ENCODE measurements at places on chromosomes 16 and 17.
A peak's percentile ranks its signal among the peaks of the same experiment; 100 is the strongest.

GRCh38 chr17:12521416-12521815 is 144.3 kb upstream of the MYOCD start:
- DNase-seq = no peak

DNA sequence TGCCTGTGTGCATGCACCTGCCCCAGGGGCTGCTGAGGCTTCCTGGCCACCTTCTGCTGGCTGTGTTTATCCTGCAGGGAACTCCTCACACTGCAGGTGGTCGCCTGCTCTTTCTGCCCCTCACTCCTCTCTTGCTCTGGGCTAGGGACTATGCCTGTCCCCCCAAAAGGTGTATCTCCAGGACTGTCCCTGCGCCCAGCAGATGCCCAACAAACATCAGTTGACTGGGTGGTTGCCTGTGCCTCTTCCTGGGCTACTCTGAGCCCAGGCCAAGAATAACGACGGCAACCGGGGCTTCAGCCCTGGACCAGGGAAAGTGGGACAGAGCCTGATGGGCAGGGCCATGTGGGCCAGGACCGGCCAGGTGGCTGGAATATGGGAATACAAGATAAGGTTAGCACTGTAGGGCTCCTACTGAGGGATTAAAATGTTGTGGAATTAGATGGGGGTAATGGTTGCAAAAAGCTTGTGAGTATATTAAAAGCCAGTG is 55.4 kb downstream of the VAC14 start:
- DNase-seq = no peak

DNA sequence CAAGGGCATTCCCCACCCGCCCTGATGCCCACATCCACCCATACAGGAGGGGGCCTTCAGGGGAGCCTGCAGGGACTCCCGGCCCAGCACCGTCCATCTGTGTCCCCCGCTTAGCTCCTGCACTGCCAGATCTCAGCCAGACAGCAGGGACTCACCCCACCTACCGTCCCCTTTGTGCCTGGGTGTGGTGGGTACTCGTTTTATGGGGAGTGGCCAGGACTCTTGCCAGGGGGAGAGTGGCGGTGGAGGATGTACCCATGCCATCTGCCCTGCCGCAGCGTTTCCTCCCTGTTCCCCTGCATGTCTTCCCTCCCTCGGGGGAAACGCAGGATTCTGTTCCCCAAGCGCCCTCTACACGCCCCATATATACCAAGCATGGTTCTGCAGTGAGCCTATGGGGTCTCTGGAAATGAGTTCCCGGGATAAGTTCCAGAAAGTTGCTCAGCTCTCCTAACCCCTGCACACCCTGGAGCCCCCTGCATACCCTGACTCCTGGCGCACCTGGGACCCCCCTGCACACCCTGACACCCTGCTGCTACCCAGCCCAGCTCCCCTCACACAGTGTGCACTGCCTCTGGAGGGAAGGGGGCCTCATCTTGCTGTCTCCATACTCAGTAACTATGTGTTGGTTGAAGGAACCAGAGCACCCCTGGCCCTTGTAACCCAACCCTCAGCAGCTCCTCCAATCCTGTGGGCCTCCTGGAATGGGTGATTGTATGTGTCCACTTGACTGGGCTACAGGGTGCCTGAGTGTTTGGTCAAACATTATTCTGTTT is 4.2 kb upstream of the MAFG start:
- DNase-seq = no peak

GRCh38 chr16:88830258-88830657 is 18.5 kb upstream of the APRT start:
- DNase-seq = no peak

- DNase-seq = no peak
Measured at GRCh38 chr16:2854700-2855309, 3.2 kb downstream of the PRSS22 start.

DNA sequence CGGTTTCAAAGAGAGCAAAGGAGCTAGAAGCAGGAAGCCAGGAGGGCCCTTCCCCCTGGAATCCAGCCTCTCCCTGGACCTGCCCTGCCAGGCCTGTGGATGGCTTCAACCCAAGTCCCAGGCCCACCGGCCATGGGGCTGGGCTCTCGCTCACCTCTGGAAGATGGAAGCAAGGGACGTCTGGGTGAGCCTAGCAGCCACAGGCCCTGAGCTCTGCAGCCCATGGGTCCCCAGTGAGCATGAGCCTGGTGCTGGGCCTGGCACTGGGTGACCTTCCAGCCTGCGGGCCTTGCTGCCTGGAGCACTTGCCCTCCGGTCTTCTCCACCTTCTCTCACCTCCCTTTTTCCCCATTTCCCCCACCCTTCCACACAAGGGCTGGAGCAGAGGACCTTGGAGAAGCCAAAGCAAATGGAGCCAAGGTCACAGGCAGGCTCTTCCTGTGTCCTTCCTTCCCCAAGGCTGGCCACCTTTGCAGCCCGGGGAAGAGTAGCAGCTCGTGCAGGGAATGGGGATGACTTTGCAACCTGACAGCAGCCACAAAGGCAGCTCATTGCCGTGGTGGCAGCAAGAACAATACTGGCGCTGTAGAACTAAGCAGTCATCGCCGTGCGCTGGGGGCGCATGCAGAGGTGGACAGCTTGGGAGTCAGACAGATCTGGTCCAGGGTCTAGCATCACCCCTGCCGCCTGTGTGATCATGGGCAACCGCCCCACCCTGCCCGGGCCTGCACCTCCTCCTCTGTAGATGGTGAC is 86.6 kb downstream of the AMFR start:
- no peak for DNase-seq

DNA sequence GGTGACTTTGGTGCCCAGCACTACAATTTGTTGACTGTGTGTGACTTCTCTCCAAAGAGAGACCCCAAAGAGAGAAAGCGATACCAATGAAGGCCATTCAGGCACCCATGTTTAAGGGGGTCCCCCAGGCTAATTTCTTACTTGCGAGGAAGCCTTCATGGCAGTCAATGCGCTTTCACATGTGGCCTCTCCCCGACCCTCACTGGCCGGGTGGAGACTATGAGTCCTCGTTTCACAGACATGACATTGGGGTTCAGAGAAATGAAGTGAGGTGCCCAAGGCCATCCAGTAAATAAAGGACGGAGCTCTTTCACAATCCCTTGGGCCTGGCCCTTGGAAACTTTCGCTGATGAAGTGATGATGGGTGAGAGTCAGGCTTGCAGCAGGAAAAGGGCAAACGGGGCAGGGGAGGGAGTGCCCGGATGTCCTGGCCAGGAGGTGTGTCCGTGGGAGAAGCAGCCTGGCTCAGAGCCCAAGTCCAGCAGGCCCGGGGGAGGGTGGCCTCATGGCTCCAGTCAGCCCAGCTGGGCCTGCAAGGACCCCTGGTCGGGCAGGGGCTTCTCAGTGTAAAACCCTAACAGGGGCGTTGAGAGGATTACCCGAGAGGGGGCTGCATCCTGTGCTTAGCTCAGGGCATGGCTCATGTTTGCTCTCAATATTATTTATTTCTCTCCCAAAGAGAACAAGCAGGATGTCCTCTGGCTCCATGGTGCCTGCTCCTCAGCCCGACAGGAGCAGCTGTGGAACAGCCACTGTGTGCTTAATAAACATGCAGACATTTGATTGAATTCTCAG is 14.7 kb downstream of the TBX2 start:
- no peak for DNase-seq

DNA sequence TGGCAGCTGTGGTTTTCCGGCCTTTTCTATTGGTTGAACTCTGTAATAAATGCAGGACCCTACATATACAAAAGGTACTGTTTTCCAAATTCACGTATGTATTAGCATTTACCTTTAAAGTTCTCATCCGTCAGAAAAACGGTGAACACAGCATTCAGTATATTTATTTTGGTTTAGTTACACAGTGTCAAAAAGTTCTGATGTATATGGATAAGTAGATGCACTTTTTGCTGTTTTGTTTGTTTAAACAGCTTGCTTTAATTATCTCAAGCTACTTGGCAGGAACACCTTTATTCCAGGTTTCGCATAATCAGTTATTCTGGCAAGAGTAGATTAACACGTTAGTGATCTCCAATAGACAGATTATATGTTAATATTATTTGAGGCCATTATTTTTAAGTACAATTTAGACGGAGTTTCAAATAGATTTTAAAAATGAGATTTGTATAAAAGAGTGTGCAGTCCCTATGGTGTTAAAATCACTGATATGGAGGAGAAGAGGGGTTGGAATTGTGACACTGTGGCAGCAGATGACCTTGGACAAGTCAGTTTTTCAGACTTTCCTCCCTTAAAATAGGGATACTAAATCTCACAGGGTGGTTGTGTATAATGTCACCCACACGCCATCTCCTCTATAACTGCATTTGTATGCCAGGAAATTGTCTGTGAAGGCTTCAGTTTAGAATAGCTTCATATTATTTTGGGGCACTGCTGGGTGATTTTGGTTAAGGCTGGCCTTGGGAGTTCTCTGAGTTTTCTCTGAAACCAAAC is 2.1 kb downstream of the HERPUD1 start:
- DNase-seq = no peak

- DNase-seq = no peak
Measured at GRCh38 chr16:1311738-1312466, 2.5 kb downstream of the UBE2I start.

GRCh38 chr17:8186446-8186786 is 3.6 kb downstream of the BORCS6 start:
- DNase-seq = no peak

DNA sequence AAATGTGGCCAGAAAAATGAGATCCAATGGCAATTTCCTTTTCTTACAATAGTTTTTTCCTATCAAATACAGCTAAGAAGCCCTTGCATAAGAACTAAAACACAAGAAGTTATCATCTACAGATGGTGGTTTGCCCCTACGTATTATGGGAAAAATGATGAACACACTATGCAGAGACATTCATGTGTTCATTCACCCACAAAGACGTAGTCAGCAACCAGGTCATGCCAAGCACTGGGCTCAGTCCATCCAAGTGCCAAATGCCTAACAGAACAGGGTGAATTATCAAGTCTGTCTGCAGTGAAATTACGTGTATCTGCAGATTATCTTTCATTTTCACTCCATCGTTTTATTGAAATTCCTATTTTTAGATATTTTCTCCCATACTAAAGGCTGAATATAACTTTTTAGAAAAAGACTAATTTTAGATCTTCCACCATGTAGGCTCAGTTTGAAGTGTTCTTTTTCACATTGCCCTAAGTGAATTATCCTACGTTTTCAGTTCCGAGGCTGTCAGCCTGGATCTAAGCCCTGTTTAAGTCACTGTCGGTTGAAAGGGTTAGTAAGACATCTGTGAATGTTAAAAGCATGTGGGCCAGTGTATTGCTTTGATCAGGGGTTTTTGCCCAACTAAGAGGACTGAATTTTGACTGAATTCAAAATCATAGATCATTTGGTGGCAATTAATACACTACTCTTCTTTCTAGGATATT is 78.1 kb upstream of the DHX40 start:
- no peak for DNase-seq

DNA sequence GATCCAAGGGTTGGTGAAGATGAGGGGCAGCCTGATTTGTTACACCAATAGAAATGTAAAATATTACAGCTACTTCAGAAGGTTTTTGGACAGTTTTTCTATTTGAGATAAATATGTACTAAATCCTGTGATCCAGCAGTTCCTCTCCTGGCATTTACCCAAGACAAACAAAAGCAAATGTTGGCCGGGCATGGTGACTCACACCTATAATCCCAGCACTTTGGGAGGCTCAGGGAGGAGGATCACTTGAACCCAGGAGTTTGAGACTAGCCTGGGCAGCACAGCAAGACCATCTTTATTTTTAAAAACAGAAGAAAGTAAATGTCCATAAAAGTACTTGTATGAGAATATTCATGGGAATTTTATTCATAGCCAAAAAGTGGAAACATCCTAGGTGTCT is 64.8 kb upstream of the MRC2 start:
- no peak for DNase-seq

- no peak for DNase-seq
Measured at GRCh38 chr16:69893106-69893505, 58.0 kb upstream of the CLEC18A start.

GRCh38 chr17:82281502-82282238 is 8.2 kb upstream of the CSNK1D start:
- no peak for DNase-seq

GRCh38 chr16:57810197-57811031 is 8.1 kb upstream of the KIFC3 start:
- DNase-seq = peak; percentile 67

DNA sequence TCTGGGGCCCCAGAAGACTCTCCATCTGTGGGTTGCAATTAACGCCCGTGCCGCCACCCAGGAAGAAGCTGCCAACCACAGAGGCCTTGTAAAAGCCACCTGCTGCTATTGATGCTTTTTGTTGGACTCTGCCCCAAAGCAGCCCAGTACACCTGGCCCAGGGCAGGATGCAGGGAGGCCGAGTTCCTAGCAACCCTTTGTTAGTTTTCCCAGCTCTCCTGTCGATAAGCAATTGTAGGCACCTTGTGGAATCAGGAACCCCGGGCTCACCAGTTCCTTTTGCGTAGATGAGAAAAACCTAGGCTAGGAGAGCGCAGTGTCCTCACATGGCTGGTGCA is 103.3 kb downstream of the ABCC6 start:
- DNase-seq = no peak

DNA sequence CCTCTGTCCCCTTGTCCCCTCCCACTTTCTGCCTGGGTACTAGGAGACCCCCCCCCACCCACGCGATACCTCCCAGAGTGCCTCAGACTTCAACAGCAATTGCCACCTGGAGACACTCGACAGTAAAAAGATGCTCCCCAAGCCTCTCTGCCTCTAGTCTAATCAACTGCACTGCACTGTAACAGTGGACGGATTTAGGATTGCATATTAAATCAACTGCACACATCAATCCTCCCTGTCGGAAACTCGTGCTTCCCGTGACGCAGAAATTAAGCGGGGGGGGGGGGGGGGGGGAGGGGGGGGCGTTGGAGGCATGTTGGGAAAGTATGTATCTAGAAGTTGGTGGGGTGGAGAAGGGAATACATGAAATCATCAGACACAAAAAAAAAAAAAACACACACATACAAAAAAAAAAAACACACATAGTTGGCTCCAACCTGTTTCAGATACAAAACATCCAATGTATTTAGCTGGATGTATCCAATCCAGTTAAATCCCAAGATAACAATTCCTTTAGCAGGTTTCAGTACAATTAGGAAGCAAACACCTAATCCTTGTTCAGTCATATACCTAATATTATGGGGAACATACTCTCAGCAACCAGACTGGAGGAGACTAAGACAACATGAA is 29.7 kb downstream of the FAM222B start:
- DNase-seq = no peak

- no peak for DNase-seq
Measured at GRCh38 chr17:10727192-10727591, 2.6 kb downstream of the TMEM220 start.

Measured in activated T-cell treated with anti-CD3 and anti-CD28 coated beads for 4 hours (primary cell).